A549 treated with DMSO at 1 μM for 4 hours (cell line): ENCODE measurements at places on chromosomes 4 and X. TPM values are rescaled to one million over a fixed set of nuclear protein-coding genes. Genes with fewer than 3 reads are reported as not detected.

GAGE12E gene
- total RNA-seq = not detected in 5 replicates

ADH1B gene
- not detected in 5 replicates for total RNA-seq

ARHGAP6 gene
- not detected in 5 replicates for total RNA-seq

HSD17B13 gene
- 0.05 to 0.07 TPM (median 0.05 TPM) in 3 of 5 replicates, not detected in the others for total RNA-seq

SPANXA1 gene
- total RNA-seq = 0.17 to 0.27 TPM (median 0.26 TPM) in 3 of 5 replicates, not detected in the others

GLRB gene
- 0.75 to 0.95 TPM (median 0.88 TPM) in 5 replicates for total RNA-seq

ADAMTS3 gene
- total RNA-seq = 0.02 TPM in 1 of 5 replicates, not detected in the others

UCP1 gene
- total RNA-seq = 0.06 to 0.08 TPM in 2 of 5 replicates, not detected in the others

DDX3X gene
- 166 to 273 TPM (median 222 TPM) in 5 replicates for total RNA-seq
